ENCODE measurements at places on chromosomes 6 and 20.

GRCh38 chr6:17393892-17394631, 667 bp downstream of the CAP2 start:
- DNase-seq: no peak

GRCh38 chr20:57391439-57392301, 474 bp downstream of the RBM38 start:
- DNase-seq: no peak

DNA sequence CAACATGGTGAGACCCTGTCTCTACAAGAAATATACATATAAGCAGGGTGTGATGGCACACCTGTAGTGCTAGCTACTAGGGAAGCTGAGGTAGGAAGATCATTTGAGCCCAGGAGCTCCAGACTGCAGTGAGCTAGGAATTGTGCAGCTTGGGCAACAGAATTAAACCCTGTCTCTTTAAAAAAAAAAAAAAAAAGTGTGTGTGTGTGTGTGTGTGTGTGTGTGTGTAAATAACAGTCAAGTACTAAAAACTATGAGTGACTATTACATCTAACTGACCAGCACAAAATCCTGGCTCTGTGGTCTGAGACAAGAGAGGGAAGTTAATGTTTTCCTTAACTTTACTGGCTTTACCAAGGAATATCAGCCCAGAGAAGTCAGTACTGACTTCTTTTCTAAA, 32.8 kb downstream of the REPS1 start:
- DNase-seq: no peak

DNA sequence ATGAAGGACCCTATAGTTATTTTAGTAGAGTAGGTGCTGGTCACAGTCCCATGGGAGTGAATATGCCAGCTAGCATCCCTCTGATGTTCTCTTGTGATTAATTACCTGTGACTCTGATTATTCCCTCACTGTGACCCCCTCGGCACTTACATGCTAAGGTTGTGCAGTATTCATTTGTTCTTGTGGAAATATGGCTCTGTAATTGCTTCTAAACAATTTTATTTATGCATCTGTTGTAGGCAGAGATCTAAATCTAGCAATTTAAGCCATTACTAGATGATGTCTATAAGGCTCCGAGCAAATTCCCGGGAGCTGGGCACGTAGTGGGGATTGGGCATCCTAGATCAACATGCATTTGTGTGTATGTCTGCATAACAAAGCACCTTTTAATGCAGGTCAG, 961.7 kb downstream of the KIF16B start:
- DNase-seq: no peak

DNA sequence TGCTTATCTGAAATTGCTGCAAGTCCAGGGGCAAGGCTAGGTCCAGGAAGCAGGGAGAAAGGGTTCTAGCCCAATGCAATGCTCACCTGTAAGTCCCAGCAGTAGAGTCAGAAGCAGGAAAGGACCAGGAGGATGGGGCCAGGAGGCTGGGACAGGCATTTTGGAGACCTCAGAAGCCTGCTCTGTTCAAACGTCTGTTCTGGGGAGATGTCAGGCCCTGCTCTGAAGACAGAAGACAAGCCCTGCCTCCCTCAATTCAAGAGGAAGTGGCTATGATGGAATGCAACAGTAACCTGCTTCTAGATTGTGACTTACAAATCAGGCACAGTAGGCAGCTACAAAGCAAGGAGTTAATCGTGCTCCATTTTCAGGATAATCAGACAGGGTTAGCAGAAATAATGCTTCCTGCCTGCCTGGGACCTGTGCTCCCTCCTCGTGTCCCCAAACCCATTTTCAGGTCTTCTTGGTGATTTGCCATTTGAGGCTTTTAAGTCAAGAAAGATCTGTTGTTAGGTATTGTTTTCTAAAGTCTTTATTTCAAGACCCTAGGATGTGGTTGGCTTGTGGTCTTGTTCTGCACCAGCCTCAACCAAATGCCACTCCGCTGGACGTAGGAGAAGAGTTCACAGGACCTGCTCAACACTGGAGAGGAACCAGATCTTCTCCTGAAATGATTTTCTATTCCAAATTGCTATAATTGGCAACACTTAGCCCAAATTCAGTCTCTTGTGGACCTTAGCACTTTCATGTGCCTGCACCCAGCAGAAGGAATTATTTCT, at the start of gene SIRPG:
SIRPG (minus strand) TSS at position 224 of the 779 bp plus-strand sequence; CDS start at position 159, 65 bp downstream.
- DNase-seq: no peak

- DNase-seq: no peak
Observed at GRCh38 chr20:50396623-50397022, 113.6 kb upstream of the PTPN1 start.

DNA sequence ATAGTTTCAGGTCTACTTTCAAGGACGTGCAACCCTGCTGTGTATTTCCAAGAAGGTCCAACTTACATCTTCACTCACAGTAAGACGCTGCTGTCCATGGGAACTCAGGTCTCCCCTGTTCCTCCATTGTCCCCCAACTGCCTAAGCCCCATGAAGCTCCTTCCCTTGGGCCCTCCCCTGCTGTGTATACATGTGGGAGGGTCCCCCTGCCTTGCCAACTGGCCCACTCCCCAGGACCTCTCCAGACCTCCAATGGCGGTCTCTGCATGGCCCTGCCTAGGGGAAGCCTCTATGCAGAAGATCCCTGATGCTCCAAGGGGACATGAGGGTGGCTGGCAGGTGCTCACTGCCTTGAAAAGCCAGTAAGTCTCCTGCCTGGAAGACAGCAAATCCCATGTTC, 186.7 kb upstream of the CST7 start:
- no peak for DNase-seq

- no peak for DNase-seq
Observed at GRCh38 chr20:14193885-14194284, 143.5 kb downstream of the FLRT3 start.

DNA sequence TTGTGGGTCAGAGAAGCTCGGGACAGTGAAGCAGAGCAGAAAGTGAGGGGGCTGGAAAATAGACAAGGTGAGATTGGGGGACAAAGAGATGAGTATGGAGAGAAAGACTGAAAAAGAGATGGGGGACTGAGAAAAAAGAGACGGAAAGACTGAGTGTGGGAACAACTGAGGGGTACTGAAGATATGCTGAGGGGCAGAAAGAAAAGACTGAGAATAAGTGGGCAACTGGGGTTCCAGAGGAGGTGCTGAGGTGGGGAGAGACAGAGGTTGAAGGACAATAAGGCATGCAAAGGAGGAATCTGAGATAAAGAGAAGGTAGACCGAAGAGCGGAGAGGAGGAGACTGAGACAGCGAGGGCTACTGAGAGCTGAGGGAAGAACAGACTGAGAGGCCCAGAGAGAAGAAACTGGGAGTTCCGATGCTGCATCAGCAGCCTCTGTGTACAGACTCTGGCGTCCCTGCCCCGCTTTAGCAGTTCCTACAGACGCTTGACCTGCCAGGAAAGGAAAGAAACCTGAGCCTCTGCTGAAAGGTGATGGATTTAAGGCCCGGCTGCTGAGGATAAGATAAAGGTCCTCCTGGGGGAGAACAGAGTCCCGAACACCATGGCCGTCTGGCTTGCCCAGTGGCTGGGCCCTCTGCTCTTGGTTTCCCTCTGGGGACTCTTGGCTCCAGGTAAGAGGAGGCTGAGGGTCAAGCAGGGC, at the start of gene PRSS16:
PRSS16 (plus strand) TSS at position 569 of the 704 bp plus-strand sequence; CDS start at position 606, 37 bp downstream.
- no peak for DNase-seq

- DNase-seq: no peak
Observed at GRCh38 chr20:415820-416322, 7.8 kb downstream of the RBCK1 start.

GRCh38 chr6:503610-504362, 112.2 kb downstream of the IRF4 start:
- no peak for DNase-seq

- DNase-seq: no peak
Observed at GRCh38 chr20:5065879-5066383, 53.8 kb downstream of the PCNA start.

DNA sequence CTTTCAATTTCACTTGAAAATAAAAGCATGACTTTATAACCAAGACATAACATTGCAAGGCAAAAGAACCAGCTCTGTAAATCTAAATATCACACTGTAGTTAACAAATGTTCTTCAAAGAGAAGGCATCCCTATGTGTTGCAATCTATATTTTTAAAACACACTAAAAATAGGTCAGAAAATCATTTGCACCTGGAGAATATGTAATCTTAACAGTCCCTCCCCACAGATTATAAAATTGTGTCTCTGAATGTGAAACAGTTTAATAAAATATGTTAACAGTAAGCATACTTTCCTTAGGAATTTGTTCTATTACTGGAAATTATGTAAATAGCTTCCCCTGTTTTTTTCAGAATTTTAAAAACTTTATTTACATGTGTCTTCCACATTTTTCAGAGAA, 351.9 kb downstream of the COL12A1 start:
- no peak for DNase-seq

- no peak for DNase-seq
Observed at GRCh38 chr6:150593119-150593518, 6.6 kb upstream of the PLEKHG1 start.

GRCh38 chr6:160221918-160222317, 36.7 kb downstream of the SLC22A2 start:
- no peak for DNase-seq

GRCh38 chr20:49999329-49999728, 16.5 kb downstream of the SNAI1 start:
- no peak for DNase-seq

DNA sequence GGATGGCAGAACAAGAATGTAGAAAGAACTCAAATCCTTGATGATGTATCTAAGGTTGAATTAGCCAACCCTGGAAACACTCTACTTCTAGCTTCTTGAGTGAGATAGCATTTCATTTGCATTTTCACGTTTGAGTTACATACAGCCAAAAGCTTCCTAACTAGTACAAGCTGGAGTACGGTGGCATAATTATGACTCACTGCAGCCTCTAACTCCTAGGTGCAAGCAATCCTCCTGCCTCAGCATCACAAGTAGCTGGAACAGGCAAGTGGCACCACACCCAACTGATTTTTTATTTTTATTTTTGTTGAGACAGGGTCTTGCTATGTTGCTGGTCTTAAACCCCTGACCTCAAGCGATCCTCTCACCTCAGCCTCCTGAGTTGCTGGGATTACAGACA, 36.5 kb upstream of the STK35 start:
- DNase-seq: no peak

DNA sequence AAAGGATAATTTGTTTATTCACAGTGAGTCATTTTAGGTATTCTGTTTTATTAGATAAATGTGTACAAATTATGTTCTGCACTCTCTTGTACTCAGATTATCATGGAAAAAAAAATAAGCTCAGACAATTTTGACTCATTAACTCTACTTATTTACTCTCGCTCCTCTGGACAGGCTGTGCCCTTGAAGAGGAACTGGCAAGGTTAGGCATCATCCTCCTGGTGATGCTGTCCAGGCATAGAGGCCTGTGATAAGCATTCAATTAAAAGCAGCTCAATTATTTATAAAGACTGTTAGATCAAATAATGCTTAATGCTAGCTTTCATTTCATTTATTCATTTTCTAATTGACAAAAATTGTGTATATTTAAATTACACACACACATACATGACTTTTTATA, 518.5 kb downstream of the TENT5A start:
- DNase-seq: no peak

DNA sequence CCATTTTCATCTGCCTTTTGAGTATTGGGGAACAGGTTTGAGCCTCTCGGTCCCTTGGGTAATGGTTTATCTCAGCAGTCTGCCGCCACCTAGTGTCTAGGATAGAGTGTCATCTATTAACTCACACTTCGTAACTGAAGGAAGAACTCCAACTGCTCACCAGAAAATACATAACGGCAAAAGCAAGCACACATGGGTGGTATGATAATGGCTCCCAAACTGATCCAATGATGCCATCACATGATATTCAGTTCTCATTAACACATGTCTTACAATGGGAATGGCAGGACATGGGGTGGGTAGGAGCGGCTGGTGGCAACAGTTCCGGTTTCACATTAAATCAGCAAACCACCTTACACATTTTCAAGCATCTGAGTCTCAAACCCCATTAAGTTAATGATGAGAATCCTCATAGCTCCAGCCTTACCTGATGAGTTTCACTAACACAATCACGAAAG, 110.7 kb upstream of the PHACTR1 start:
- DNase-seq: peak; percentile 2

DNA sequence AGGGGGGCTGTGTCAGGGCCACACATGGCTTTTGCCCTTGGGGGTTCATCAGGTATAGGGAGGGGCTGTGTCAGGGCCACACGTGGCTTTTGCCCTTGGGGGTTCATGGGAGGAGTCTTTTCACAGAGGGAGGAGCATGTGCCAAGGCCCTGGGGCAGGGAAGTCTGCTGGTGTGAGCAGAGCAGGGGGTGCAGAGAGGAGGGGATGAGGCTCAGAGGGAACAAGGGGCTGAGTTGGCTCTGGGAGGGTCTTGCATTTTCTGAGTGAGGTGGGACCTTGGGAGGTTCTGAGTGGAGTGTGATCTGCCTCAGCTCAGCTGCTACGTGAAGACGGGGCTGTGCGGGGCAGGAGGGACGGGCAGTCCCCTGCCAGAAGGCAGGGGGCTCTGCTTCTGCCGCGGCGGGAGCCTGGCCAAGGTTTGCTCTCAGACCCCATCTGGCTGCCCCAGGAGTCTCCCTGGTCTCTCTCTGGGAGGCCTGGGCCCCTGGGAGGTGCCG, 6.0 kb upstream of the SOX18 start:
- no peak for DNase-seq

GRCh38 chr20:50052550-50053361, 60.2 kb downstream of the UBE2V1 start:
- DNase-seq: no peak

DNA sequence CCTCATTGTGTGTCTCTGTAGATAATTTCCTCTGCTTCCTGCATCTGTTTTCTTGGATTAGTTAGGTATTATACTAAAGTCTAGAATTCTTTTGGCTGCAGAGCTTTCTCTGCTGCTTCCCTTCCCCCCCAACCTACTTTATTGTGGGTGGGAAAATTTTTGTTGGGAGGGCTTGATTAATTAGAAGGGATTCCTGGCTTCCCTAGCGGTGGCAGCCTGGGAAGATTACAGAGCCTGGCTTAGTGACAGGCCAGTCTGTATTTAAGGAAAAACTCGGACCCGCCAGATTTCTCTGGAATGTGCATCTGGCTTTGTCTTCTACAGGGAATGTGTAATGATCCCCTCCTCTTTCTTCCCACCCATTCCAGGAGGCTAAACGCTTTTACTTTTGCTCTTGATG, 31.2 kb downstream of the SLX4IP start:
- DNase-seq: no peak

DNA sequence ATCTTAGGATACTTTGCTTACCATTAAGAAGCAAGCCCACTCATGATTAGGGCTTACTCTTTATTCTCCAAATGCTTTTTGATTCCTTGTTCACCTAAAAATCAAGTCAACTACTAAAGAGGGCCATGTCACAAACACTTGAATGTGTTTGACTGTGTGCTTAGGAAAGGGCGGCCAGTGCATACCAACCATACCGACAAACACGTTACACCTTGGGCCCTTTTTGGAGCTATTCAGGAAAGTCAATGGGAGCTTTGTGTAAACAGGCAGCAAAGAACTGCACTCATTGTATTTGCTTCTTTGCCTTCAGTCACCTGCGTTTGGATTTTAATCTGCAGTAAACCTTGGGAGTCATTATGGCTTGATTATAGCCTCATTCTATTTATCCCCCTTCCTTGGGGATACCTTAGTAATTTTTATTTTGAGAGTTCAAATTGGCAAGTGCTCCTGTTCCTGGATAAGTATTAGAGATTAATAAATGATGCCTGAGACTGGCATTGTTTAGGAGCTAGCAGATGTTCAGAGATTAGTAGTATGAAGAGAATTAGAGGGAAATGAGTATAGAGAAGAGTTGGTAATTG, 102.6 kb upstream of the HDGFL1 start:
- no peak for DNase-seq

GRCh38 chr6:143804835-143805239, 38.3 kb upstream of the LTV1 start:
- no peak for DNase-seq

- no peak for DNase-seq
Observed at GRCh38 chr6:139235661-139236060, 56.1 kb downstream of the TXLNB start.

- no peak for DNase-seq
Observed at GRCh38 chr20:34143951-34144350, 31.9 kb upstream of the EIF2S2 start.

All from stimulated activated CD4-positive, alpha-beta T cell treated with anti-CD3 and anti-CD28 coated beads, TNF-alpha, amount 100 ng/mL, for 1 hour (primary cell).